ENCODE measurements at places on chromosomes 3 and 15.

DNA sequence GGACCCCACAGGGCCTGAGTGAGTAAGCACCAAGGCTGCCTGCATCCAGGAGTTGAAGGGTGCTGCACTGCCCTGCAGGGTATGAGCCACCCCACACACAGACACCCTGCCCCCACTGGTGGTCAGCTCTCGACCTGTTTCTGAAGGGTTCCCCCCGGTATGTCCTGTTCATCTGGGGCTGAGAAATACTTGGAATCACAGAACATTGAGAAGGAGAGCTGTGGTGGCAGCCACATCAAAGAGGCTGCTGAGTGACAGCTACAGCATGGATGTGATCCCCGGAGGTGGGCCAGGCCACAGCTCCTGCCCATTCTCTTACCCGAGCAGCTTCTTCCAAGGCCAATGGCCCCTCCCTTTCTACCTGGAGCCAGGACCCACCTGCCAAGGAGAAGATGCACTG lies 66.4 kb upstream of the PLXNA1 start:
- DNase-seq = no peak

- DNase-seq = no peak
Observed at GRCh38 chr15:73318463-73319351, 50.1 kb downstream of the HCN4 start.

DNA sequence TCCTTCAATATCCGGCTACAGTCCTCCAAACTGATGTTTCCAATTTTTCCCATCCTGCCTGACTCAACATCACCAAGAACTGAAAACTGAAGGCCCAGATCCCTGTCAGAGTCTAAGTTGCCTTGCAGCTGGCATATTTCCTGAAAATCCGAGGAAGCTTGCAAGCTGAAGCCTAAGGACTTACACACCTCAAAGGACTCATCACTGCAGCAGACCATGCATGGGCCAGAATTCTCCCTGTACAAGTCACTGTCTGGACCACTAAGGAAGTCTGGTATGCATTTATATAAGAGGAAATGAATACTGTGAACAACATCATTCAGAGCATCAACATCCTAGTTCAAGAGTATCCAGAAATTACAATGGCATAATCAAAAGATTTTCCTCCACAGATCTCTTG lies 548.8 kb upstream of the MDFIC2 start:
- no peak for DNase-seq

DNA sequence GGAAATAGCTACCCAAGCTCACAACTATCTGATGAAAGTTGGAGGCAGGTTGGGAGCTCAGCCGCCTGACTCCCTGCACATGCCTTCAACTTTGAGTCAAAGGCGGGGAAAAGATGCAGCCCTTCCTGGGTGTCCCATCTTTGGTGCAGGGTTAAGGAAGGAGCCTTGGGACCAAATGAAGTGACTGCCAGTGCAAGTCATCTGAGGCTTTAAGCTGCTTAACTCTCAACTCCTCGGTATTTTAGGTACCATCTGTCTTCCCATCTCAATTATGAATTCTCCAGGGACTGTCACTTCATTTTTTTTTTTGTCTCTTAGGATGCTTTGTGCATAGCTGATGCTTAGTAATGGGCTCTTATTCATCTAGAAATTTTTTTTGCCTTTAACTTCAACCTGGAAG lies 408.8 kb upstream of the C2CD4B start:
- no peak for DNase-seq

DNA sequence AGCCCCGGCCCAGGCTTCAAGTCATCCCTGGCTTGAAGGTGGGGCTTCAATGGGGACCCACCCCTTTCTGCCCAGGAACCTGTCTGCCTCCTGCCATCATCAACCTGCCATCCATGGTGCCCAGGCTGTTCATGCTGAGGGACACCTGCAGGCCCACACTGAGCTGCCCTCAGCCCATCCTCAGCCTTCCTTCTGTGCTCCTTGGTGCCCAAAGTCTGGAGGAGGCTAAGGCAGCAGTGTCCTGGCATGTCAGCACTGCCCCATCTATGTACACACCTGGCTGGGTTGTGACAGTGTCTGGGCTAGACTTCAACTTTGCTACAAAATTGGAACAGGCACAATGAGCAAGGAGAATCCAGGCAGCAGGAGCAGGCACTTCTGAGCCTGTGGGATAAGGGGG lies 745.3 kb upstream of the EPHA6 start:
- DNase-seq = no peak
